ENCODE measurements at places on chromosomes 2 and 18.

DNA sequence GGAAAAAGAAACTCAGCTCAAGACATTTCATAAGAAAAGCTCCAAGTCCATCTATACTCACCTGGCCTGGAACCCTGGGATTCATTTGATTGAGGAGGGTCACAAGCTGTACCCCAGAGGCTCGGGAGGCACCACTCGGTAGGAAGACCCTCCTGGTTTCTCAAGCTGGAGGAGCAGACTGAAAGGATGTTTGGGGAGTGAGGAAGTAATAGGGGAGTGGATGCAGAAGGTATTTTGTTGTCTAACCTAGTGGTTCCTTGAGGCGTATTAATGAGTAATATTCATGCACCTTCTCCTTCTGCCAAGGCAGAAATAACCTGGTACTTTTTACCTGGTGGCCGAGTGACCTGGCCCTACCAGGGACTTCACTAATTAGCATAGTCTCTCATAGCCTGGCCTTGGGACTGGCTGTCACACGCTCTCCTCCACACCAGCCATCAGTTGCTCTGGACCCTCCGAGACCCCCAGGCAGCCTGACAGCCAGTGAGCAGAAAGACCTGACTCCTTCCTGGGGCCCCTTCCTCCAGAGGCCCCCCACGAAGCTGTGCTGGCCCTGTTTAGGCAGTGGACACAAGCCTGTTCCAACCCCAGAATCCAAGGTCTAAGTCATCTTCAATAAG lies 161.4 kb downstream of the BCL2 start:
- no peak for DNase-seq

- no peak for DNase-seq
These were observed 66.5 kb downstream of the SFXN5 start for GRCh38 chr2:73004889-73005596.

GRCh38 chr18:48861181-48861708 lies 89.5 kb downstream of the SMAD7 start:
- DNase-seq: no peak

GRCh38 chr2:221779614-221780067 lies 207.5 kb upstream of the EPHA4 start:
- DNase-seq: no peak

DNA sequence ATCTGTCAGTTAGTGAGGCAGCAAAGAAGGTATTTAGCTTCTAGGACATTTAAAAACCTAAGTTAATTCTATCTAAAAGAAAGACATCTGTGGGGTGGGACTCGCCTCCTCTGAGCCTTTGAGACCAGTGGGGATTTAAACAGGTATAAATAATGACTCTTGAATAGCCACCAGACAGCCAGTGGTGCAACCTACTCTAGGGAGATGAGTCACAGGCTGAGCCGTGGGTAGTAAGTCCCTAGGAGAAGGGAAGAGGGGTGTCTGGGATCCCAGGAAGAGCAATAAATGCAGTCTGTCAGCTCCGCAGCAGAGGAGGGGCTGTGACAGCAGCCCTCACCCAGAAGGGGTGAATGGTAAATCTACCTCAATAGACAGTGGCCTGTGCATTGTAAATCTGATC lies 43.1 kb upstream of the GALNT3 start:
- DNase-seq: peak; percentile 44

DNA sequence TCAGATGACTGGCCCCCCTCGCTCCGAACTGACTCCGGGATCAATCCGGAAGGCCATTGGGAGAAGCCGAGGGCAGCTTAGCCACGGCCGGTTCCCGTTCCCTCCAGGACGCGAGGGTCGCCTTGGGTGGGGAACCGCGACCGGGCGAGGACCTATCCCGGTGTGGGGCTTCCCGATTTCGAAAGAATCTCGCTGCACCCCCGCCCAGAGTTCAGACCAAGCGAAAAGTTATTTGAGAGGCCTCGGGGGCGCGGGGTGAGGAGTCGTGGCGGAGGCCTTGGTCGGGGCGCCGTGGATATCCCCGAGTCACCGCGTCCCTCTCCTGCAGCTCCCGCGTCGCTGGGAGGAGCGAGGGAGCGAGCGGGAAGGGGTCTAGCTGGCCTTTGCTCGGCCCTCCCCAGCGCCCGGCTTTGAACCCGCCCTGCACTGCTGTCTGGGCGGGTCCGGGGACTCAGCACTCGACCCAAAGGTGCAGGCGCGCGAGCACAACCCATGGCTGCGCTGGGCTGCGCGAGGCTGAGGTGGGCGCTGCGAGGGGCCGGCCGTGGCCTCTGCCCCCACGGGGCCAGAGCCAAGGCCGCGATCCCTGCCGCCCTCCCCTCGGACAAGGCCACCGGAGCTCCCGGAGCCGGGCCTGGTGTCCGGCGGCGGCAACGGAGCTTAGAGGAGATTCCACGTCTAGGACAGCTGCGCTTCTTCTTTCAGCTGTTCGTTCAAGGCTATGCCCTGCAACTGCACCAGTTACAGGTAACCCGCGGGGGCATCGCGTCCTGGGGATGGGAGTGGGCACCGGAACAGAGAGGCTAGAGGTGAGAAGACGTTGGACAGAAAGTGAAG lies at the start of gene CYP27A1:
Gene CYP27A1, plus strand, starts transcription at position 457 of the 837 bp plus-strand sequence. Its CDS starts 36 bp downstream, at position 493.
- DNase-seq: no peak

DNA sequence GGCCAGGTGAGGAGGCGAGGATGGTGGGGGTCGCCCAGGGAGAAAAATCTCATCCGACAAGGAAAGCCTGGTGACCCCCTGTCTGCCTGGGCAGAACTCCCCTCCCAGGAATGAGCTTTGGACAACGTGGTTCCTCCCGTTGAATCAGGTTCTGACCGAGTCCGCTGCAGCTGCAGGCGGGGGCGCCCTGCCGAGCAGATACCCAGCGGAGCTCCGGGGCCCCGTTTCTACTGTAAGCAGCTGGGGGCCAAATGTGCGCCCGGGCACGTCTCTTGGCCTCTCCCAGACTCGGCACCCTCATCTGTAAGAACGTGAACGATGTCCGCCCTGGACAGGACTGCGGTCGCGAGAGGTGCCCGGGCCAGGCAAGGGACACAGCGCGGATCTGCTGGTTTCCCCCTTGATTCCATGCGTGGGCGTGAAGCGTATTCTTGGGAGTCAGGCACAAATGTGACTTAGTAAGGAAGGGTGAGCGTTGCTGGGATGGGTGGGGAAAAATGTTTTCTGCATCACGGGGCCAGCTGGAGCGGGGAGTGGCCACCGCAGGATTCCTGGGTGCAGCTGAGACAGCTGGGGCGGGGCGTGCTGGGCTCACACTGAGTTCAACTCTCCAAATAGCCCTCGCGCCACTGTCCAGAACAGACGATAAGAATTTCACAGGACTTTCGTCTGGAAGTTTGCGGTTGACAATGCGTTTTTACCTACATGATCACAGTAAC lies 20.2 kb upstream of the TUBB6 start:
- peak; percentile 96 for DNase-seq

Data from urothelium cell line (cell line).